ENCODE measurements at places on chromosomes 12 and 14. TPM values are rescaled to one million over a fixed set of nuclear protein-coding genes. Genes with fewer than 3 reads are reported as not detected.

The ARHGAP9 gene
- total RNA-seq, result 102 TPM

DNA sequence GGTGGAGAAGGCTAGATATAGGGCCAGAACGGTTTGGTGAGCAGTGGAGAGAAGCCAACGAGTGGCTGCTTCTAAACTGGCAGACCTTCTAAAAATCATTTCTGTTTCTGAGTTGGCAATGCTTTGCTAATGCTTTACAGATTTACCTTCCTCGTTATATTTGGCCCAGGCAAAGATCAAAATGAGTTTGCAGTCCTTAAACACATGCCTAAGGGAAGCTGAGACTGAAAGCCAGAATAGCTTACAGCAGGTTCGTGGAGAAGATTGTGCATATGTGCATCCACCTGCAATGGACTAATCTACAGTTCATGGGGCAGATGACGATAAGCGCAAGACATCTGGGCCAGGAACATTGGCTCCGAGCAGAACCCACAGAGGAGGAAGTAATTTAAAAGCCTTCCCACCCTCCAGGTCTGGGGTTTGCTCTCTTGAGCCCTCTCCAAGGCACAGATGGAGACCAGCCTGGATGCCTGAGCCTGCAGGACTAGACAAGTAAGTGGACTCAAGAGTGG, 99.4 kb downstream of the NINJ2 start:
- H3K4me3 ChIP-seq, result peak overlapping the region; percentile 45
- peaks cover 16% of the 10 kb centered on the region for H3K36me3 ChIP-seq
- no peaks in the 10 kb centered on the region for H3K27me3 ChIP-seq
- peaks cover 73% of the 10 kb centered on the region for H3K4me1 ChIP-seq
- H3K27ac ChIP-seq, result peak overlapping the region; percentile 85

- H3K27ac ChIP-seq, result no peak overlapping the region
- H3K4me3 ChIP-seq, result no peak overlapping the region
- H3K4me1 ChIP-seq, result peaks cover 15% of the 10 kb centered on the region
Measured at GRCh38 chr14:61246721-61247120, 34.4 kb downstream of the TMEM30B start.

GRCh38 chr14:25933731-25934130, 664.1 kb downstream of the NOVA1 start:
- DNase-seq, result no peak
- H3K27me3 ChIP-seq, result no peaks in the 10 kb centered on the region
- H3K4me3 ChIP-seq, result no peak overlapping the region
- no peak overlapping the region for H3K27ac ChIP-seq
- H3K4me1 ChIP-seq, result no peaks in the 10 kb centered on the region

GRCh38 chr14:60677701-60678100, 28.4 kb upstream of the SIX1 start:
- no peaks in the 10 kb centered on the region for H3K36me3 ChIP-seq
- no peak overlapping the region for H3K4me3 ChIP-seq
- no peaks in the 10 kb centered on the region for H3K4me1 ChIP-seq
- no peak overlapping the region for H3K27ac ChIP-seq
- DNase-seq, result no peak

GRCh38 chr14:64958743-64959142, 13.4 kb downstream of the RAB15 start:
- no peaks in the 10 kb centered on the region for H3K27me3 ChIP-seq
- DNase-seq, result no peak
- H3K27ac ChIP-seq, result no peak overlapping the region
- no peaks in the 10 kb centered on the region for H3K4me1 ChIP-seq
- no peaks in the 10 kb centered on the region for H3K36me3 ChIP-seq

- H3K27ac ChIP-seq, result no peak overlapping the region
- DNase-seq, result no peak
- no peak overlapping the region for H3K4me3 ChIP-seq
- peaks cover 5% of the 10 kb centered on the region for H3K4me1 ChIP-seq
- no peaks in the 10 kb centered on the region for H3K27me3 ChIP-seq
Measured at GRCh38 chr14:102215576-102216250, 76.0 kb downstream of the WDR20 start.

DNA sequence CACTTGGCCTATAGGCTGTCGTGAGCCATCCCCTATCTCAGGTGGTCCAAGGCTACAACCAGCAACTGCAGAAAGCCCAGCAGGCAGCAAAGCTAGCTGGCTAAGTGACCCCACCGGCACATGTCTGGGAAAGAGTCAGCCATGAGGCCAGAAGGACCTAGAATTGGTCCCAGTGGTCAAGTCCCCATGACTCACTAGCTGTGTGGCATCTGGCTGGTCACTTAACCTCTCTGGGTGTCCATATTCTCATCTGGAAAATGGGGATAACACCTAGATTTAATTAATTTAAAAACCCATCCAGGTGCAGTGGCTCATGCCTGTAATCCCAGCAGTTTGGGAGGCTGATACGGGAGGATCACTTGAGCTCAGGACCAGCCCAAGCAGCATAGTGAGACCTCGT, 37.6 kb downstream of the SYNE3 start:
- no peak overlapping the region for H3K4me3 ChIP-seq
- no peaks in the 10 kb centered on the region for H3K27me3 ChIP-seq
- H3K27ac ChIP-seq, result peak overlapping the region; percentile 63
- peaks cover 28% of the 10 kb centered on the region for H3K4me1 ChIP-seq

DNA sequence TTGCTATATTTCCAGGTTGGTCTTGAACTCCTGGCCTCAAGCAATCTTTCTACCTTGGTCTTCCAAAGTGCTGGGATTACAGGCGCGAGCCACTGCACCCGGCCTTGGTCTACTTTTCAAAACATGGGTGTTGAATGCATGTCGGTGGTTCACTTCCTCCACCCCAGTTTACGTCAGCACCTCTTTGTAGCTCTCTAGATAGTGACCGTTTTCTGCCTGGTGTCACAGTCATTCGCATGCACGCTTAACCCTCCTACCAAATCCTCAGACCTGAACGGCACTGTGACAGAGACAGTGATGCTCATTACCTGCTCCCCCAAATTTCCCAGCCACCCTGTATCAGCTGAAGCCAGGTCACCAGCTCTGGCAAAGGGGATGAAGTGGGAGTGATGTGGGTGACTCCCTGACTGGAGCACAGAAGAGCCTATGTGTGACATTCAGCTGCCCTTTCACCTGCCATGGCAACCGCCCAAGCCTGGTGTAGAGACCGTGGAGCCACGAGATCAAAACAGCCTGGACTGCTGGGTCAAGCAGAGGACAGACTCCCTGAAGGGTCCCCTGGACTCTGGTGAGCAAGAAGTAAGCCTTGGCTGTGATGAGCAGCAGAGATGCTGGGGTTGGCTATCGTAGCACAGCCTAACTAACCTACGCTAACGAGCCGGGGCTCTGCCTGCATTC, 66.2 kb upstream of the GPR68 start:
- peaks cover 70% of the 10 kb centered on the region for H3K36me3 ChIP-seq
- peaks cover 65% of the 10 kb centered on the region for H3K4me1 ChIP-seq
- DNase-seq, result peak; percentile 15
- H3K27me3 ChIP-seq, result no peaks in the 10 kb centered on the region

The SERPINA10 gene
- not detected for total RNA-seq

GRCh38 chr14:33545696-33546095, 405.2 kb downstream of the EGLN3 start:
- no peaks in the 10 kb centered on the region for H3K36me3 ChIP-seq
- no peak for DNase-seq
- no peak overlapping the region for H3K27ac ChIP-seq
- H3K4me1 ChIP-seq, result no peaks in the 10 kb centered on the region
- no peak overlapping the region for H3K4me3 ChIP-seq
- peaks cover 3% of the 10 kb centered on the region for H3K27me3 ChIP-seq

The DNAI7 gene
- total RNA-seq, result 0.23 TPM

DNA sequence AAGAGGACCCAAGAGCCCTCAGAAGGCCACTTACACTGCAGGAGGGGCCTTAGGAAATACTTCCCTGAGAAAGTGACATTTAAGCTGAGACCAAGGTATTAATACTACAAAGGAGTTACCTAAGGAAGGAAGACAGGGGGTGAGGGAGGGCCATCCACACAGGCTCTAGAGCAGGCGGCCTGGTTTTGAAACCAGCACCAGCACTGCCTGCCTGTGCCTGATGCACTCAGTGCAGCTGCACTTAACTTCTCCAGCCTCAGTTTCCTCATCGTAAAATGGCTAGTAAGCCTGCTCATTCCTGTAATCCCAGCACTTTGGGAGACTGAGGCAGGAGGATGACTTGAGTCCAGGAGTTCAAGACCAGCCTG, 45.5 kb upstream of the PLEKHG6 start:
- no peak overlapping the region for H3K4me3 ChIP-seq
- peaks cover 28% of the 10 kb centered on the region for H3K4me1 ChIP-seq
- no peak for DNase-seq

GRCh38 chr14:71682337-71682736, 249.9 kb upstream of the RGS6 start:
- H3K4me1 ChIP-seq, result peaks cover 4% of the 10 kb centered on the region
- no peak overlapping the region for H3K4me3 ChIP-seq
- DNase-seq, result no peak
- peaks cover 51% of the 10 kb centered on the region for H3K36me3 ChIP-seq
- H3K27ac ChIP-seq, result no peak overlapping the region

The LDHB gene
- total RNA-seq, result 1,451 TPM

GRCh38 chr12:4137015-4137414, 136.5 kb upstream of the CCND2 start:
- no peak for DNase-seq
- H3K4me1 ChIP-seq, result peaks cover 68% of the 10 kb centered on the region
- H3K36me3 ChIP-seq, result peaks cover 5% of the 10 kb centered on the region

Measured in activated T-helper 1 cell treated with anti-CD3 and anti-CD28 coated beads, Interleukin-12 subunit alpha, Interleukin-12 subunit beta, Interleukin-2, Interleukin-4 antibody, amounts not matched to agents 30 ng/mL and 10 ng/mL and 1 ng/mL, durations not matched to agents 14 hours and 24 hours and 36 hours (primary cell).